ENCODE measurements at places on chromosomes 3 and 15.

GRCh38 chr3:23035927-23036640, 167.0 kb upstream of the UBE2E2 start:
- no peak for DNase-seq

DNA sequence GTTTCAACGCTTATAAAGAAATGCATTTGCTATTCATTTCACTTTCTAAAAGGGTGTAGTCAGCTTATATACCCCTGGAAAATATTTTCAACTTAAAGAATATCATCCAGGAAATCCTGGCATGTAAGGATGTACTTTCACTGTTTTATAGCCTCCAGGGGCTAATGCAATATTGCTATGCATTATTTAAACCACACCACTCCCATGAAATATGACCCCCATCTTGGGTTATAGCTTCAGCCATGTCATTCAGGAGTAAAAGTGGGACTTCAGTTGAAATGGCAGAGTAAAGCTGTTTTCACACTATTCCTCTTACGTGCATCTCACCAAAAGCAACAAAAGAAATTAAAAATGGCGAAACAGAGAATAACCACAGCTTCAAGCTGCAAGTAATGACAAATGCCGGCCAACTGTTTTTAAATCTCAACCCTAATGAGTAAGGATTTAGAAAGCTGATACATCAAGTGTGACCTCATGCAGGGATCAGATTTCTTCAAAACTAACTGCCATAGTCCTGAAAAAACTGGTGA, 84.5 kb downstream of the COL6A6 start:
- DNase-seq = no peak

- no peak for DNase-seq
Observed at GRCh38 chr15:61483599-61483998, 254.5 kb upstream of the RORA start.

DNA sequence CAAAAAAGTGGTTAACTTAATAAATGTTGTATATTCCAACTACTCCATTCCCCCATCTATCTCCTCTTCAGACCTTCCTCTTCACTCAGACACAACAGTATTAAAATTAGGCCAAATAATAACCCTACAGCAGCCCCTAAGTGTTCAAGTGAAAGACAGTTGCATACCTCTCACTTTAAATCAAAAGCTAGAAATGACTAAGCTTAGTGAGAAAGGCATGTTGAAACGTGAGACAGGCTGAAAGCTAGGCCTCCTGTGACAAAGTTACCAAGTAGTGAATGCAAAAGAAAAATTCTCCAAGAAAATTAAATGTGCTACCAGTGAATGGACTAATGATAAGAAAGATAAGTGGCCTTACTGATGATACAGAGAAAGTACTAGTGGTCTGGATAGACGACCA, 71.7 kb downstream of the ANKRD28 start:
- DNase-seq = no peak
